Fibroblast of lung (primary cell): ENCODE measurements at places on chromosomes 7 and 10. TPM values are rescaled to one million over a fixed set of nuclear protein-coding genes. Genes with fewer than 3 reads are reported as not detected.

AIFM2 gene
- total RNA-seq = 10.0 and 15.5 TPM in 2 replicates

HOGA1 gene
- total RNA-seq = 1.0 and 1.5 TPM in 2 replicates

CHST3 gene
- 24.1 and 29.9 TPM in 2 replicates for total RNA-seq

NUPR2 gene
- total RNA-seq = not detected in 2 replicates

PAX4 gene
- total RNA-seq = not detected in 2 replicates

ZNF277 gene
- total RNA-seq = 66.6 and 83.0 TPM in 2 replicates

UBE2D1 gene
- 11.6 and 12.1 TPM in 2 replicates for total RNA-seq

IFIT2 gene
- 11.6 and 21.6 TPM in 2 replicates for total RNA-seq
